ENCODE measurements at places on chromosomes 2 and 18.

- no peak for DNase-seq
Measured at GRCh38 chr2:148721520-148721931, 77.0 kb downstream of the EPC2 start.

DNA sequence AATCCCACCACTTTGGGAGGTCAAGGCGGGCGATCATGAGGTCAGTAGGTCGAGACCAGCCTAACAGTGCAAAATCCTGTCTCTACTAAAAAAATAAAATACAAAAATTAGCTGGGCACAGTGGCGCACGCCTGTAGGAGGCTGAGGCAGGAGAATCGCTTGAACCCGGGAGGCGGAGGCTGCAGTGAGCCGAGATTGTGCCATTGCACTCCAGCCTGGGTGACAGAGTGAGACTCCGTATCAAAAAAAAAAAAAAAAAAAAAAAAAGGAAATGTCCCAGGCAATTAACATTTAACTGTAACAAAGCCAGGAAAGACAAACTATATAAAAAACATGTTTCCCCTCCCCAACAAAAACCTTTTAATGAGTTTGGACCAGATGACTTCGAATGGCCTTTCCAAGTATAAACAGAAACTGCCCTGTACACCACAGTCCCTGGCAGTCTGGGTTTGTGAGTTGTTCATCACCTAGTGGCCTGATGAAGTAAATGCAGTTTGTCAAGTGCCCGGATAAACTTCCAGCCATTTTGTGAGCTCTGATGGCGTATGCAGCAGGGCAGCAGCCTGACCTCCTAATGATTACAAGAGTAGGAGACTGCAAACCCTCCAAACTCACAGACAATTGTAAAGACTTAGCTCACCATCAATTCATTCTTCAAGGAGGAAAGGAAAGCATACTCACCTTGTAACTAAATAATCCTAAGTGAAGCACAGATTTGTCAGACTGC, 16.6 kb upstream of the PCBP1 start:
- DNase-seq, result peak; percentile 92

GRCh38 chr2:15284614-15285013, 276.5 kb downstream of the NBAS start:
- DNase-seq, result no peak

DNA sequence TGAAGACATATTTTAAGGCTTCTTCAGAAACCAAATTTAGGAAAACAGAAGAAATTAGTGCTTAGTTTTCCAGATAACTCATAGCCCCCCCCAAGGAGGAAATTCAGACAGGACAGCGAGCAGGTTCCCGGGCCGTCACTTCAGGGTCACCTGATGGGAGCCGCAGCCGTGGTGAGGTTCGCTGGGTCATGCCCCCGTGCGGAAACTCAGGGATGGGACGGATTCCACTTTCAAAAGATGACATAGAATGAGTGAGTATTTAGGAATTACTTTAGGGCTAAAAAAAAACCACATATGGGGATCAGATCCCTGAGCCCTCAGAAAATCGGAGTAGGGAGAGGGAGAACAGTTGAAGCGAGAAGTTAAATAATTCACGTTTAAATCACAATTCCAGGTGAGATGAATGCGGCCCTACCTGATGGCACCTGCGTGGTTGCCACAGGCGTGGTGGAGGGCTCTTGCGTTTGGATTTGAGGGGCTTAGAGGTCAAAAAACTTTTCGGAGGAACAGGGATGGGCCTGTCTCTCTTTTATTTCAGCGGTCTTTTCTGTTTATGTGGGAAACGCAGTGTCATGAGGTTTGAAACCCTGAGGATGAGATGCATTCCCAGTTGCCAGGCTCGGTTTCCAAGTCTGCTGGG, 114.4 kb downstream of the NFATC1 start:
- no peak for DNase-seq

- DNase-seq, result no peak
Measured at GRCh38 chr2:32274289-32274688, 3.4 kb upstream of the YIPF4 start.

DNA sequence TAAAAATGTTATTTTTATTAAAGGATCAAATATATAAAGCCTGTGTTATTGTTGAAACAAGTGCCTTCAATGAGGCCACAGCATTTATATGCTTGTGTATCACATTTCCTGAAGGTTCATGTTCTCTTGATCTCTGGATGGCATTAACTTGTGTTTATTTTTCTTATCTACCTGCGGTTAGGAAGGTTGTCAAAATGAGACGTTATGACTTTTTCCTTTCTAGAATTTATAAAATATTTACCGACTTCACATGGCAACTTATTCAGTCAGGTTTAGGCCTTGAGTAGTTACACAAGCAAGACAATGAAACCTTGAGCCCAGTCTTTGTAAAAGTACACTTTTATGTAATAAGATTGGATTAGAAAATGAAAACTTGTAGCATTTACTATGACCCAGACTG, 196.4 kb upstream of the ACVR2A start:
- DNase-seq, result no peak

DNA sequence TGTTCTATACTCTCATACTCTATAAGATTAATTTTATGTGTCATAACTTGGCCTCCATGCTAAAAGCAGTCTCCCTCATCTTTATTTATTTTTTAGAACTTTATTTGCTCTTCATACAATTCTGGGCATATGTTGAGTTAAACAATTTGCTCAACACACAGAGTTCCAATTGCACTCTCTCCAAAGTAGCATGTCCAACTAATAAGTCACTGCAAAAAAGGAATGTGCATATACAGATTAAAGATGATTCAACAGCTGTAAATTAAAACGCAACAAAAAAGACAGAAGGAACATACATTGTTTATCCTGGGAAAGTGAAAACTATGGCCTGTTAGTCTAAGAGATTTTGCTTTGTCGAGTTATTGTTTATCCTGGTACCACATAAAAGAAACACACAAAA, 277.7 kb upstream of the ACVR2A start:
- DNase-seq, result no peak

DNA sequence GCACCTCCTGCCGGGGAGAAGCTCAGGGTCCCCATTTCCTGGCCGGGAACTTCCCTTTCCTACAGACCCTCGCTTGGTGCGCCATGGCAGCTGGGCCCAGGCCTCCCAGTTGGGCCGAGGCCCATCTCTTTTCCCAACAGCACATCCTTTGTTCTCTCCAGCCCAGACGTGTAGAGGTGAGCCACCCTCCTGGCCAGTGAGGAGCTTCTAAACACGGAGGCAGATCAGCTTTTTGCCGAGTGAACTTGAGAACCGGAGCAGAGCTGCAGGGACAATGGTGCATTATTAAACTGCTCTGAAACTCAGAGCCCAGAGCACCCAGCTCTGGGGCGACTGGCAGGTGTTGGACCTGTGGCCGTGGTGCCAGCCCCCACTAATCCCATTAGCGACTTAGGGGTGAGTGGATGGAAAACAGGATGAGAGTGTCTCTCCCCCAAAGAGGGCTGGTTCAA, 25.4 kb downstream of the SH3BP4 start:
- no peak for DNase-seq

DNA sequence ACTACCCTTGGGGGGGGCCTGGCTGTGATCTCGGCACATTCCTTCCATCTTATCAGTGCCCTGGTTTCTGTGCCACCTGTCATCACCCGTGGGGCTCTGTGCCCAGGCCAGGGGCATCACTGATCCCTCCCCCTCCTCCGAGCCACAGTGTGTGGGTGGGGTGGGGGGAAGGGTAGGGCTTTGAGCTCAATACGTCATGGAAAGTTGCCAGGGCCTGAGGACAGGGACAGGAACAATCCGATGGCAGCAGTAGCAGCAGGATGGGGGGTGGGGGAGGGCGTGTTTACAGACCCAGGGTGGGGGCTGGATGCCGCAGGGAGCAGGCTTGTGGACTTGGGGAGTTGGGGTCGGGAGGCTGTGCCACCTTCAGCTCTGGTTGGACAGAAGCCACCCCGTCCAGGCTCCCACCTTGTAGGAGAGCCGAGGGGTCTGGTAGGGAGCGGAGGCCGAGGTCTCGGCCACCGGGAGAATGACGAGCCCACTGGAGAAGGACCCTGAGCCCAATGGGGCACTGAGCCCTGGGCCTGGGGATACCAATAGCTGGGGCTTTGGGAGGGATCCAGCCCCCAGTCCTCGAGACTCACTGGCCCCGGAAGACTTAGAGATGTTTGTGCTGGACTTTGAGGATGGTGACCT, 3.5 kb downstream of the SLC4A3 start:
- DNase-seq, result no peak

- DNase-seq, result no peak
Measured at GRCh38 chr2:105144941-105145300, 96.6 kb upstream of the GPR45 start.

DNA sequence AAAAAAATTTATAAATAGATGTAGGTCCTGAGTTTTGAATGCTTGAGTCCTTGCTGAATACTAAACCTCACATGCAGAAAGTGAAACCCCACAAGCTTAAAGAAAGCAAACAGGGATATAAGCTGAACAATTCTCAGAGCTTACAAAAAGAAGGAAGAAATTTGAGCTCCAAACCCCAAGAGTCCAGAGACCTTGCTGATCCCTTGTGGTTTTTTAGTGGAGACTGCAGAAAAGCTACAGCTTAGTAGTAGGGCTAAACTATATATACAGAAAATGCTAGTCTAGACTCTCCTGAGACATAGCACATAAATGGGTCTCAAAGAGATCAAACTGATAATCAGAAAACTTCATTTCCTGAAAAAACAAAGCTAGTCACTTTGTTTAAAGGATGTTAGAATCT, 1548.1 kb upstream of the ZEB2 start:
- no peak for DNase-seq

- DNase-seq, result no peak
Measured at GRCh38 chr2:7858624-7859023, 823.2 kb upstream of the ID2 start.

- no peak for DNase-seq
Measured at GRCh38 chr2:126878601-126879000, 20.1 kb upstream of the TEX51 start.

DNA sequence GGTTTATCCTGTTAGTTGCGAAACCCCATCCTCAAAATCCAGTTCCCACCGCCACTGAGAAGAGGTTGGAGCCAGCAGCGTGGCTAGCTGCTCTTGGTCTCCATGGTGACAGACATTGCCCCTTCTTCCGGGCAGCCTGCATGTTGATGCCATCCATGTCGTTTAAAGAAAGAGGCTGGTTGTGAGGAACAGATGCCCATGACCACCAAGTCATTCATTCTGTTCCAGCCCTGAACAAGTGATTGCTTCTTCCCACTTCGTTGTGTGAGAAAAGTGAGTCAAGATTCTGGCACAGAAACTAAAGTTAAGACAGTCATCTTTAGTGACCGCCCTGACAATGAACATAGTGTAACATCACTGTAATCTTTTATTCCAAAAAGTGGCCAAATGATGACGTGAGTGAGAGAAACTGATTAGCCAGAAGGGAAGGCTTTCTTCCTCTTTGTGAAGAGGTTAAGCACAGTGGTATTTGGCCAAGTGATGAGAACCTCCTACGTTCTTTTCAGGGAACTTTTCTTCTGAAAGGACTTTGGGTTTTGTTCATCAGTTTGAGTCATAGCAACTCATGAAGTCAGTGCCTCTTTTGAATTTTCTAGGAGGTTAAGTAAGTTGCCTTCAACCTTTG, 272.5 kb downstream of the GALR1 start:
- no peak for DNase-seq

- peak; percentile 53 for DNase-seq
Measured at GRCh38 chr2:45691171-45691999, 39.9 kb downstream of the PRKCE start.

DNA sequence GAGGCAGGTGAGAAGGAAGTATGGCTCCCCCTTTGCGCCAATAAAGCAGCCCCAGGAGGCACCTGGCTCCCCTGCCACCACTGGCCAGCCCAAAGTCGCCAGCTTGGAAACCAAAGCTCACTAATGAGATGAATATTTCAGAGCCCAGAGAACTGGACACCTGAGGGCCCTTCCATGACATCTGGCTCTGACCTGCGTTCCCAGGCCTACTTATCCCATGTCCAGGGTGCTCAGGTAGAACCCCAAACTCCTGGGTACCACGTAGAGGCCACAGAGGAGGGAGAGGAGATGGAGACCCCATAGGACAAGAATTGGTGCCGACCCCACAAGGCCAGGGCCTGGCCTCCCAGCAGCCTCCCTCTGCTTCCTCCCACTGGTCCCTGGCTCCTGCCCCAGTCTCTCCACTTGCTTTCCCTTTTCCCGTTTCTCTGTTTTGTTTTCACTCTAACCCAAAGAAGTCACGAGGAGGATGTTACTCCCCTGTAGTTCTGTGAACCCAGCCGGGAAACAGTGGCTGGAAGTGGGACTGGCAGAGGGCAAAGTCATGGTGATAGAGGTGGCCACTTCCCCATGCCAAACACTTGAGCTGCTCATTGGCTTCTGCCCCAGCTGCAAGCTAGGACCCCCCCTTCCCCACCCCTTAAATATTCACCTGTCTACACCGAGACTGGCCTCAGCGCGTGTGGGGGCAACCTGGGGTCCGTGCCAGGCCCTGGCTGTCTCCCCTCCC, 820 bp downstream of the TMBIM1 start:
- no peak for DNase-seq

DNA sequence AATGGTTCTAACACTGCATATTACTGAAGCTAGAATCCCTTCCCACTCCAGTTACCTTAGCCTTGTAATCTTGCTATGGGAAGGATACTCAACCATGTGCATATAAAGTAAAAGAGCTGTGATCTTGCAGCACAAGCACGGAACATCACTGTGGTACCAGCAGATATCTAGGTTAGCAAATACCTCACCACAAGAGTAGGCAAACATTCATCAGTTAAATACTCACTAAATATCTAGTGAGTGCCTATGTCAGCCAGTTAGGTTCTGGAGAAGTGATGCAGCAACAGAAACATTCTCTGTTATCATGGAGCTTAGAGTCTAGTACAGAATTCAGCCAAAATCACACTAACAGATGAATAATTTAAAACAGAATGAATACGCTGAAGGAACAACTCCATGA, 349.6 kb upstream of the UBE2E3 start:
- no peak for DNase-seq

GRCh38 chr2:219509780-219510511, 4.3 kb upstream of the ASIC4 start:
- peak; percentile 70 for DNase-seq

All from NAMALWA (cell line).